ENCODE measurements at places on chromosomes 3 and 15.

DNA sequence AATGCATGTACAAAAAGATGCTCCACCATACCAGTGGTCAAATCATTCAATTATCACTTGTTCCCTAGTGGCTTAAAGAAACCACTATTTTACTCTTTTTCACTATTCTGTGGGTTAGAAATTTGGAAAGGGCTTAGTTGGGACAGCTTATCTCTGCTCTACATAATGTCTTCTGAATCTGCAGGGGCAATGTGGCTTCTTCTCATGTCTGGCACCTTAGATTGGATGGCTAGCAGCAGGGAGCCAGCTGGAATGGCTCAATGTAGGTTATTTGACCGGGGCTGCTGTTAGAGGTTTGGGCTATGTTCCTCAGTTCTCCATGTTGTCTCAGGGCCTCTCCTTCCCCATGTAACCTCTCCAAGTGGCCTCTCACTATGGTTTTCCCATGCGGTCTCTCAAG, 57.5 kb upstream of the EPHB1 start:
- H3K27me3 ChIP-seq: no peaks in the 10 kb centered on the region
- no peaks in the 10 kb centered on the region for H3K36me3 ChIP-seq
- no peak for DNase-seq
- no peak overlapping the region for H3K4me3 ChIP-seq
- no peaks in the 10 kb centered on the region for H3K4me1 ChIP-seq

- no peaks in the 10 kb centered on the region for H3K27me3 ChIP-seq
- H3K36me3 ChIP-seq: no peaks in the 10 kb centered on the region
- DNase-seq: peak; percentile 72
- no peak overlapping the region for H3K4me3 ChIP-seq
These were observed 39.3 kb upstream of the TRA2B start for GRCh38 chr3:185976977-185977678.

DNA sequence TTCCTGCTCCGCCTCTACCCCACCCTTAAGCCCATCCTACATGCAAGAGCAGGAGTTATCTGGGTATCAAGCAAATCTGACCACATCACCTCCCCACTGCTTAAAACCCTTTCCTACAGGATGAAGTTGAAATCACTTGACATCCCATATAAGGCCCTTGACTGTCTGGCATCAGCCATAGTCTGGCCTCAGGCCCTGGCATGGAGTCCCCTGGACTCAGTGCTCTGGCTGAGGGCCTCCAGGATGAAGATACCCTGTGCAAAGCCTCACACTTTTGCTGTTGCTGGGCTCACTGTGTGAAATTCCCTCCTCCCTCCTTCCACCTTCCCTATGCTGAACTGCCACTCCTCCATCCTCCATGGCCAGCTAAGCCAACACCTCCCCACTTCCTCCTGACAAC, 65.2 kb upstream of the GLCE start:
- no peak overlapping the region for H3K4me3 ChIP-seq
- no peak for DNase-seq
- H3K27ac ChIP-seq: no peak overlapping the region
- H3K27me3 ChIP-seq: peaks cover 5% of the 10 kb centered on the region
- no peaks in the 10 kb centered on the region for H3K36me3 ChIP-seq

DNA sequence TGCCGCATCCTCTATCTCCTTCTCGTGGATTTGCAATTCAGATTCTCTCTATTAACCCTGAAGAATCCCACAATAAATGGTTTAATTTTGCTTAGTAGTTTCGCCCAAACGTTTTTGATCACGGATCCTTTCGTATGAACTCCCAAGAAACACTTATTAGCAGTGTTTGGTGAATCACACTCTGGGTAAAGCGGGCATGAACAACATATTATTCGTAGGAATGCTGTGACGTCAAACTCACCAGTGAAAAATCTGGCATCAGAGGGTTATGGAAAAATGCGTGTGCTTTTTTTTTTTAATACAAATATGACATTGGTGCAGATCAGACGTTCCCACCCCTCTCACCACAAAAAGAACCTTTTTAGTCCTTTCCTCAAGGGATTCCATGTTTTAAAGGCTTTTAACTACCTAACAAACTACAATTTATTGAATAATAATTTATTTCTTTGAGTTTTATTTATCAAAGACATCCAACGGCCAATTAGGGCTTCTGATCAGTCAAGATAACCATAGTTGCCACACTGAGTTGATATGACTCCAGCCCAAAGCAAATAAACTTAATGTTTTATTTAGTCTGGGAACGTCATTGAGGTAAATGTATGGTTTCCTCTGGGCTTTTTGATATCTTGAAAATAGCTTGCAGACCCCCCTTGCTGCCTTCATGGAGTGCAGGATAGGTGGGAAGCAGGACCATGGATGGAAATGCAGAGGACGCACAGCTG, 45.5 kb upstream of the CGNL1 start:
- no peaks in the 10 kb centered on the region for H3K27me3 ChIP-seq
- peaks cover 60% of the 10 kb centered on the region for H3K4me1 ChIP-seq
- no peak overlapping the region for H3K4me3 ChIP-seq
- DNase-seq: no peak
- H3K27ac ChIP-seq: no peak overlapping the region

Measured in K562 (cell line).